ENCODE measurements at places on chromosomes 12 and 14.

GRCh38 chr12:110888256-110888991 lies 32.0 kb downstream of the MYL2 start:
- no peak for DNase-seq

DNA sequence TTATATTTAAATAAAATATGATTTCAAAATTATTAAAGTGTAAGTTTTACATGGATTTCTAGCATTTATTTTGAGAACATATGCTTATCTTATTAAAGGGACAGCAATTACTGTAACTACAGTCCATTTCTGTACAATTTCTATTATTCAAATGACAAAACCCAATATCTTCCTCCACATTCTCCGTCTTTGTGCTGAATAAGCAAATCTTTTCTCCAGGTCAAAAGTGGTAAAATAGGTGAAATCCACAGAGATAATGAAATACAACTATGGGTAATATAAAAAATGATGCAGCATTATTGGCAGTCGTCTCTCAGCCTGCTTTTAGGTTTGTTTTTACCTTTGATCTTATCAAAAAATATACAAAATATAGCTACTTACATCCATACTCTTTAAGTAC lies 79.4 kb upstream of the OTX2 start:
- no peak for DNase-seq

DNA sequence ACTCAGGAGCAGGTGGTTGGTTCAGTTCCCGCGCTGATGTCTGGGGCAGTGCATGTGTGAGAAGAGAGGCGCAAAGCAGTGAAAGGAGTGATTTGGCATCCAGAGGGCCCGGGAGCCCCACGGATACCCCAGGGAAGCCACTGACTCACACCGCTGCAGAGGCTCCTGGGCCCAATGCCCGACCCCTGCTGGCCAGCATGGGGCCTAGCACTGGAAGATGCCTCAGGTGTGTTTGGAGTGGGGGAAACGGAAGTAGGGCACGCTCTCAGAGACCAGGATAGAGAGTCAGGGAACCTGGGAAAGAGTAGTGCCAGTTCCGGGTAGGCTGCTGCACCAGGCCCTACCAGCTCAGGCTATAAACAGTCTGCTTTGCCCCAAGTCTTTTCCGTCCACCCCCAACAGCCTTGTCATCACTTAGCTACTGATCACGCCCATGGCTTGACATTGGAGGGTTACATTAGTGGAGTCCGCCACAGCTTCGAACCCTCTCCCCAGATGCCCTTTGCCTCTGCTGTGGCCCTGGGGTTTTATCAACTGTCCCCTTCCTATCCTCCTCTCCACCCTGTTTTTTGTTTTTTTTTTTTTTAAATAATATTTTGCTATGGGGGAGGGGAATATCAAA lies 9.5 kb upstream of the CSAD start:
- no peak for DNase-seq

- peak; percentile 53 for DNase-seq
These were observed 86.7 kb downstream of the NCOR2 start for GRCh38 chr12:124480469-124481256.

DNA sequence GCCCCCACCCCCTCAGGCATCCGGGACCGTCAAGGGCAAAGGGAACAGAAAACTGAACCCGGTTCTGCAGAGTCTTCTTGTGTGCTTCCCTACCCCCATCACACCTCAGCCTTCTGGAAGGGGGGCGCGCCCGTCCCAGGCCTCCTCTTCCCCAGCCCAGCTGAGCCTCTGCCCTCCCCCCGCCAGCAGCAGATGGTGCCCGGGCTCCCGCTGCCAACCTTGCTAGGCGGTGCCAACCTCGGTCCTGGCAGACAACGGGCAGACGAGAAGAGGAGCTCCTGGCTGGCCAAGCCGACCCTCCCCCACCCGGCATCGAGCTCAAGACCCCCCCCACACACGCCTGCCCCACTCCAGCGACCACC lies 8.7 kb downstream of the STAC3 start:
- DNase-seq, result no peak

DNA sequence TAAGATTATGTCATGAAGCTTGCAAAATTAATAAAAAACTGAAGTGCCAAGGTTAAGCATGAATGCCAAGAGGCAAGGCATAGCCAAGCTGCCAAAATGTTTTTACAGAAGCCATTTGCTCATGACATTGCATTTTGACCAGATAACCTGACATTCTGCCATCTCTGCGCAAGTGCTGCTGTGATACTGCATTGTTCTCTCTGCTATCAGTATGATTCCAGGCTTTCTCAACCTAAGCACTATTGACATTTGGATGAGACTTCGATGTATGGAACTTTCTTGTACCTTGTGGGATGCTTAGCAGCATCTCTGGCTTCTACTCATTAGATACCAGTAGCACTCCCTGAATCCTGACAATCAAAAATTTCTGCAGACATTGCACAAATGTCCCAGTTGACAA lies 139.2 kb downstream of the RASSF9 start:
- no peak for DNase-seq

DNA sequence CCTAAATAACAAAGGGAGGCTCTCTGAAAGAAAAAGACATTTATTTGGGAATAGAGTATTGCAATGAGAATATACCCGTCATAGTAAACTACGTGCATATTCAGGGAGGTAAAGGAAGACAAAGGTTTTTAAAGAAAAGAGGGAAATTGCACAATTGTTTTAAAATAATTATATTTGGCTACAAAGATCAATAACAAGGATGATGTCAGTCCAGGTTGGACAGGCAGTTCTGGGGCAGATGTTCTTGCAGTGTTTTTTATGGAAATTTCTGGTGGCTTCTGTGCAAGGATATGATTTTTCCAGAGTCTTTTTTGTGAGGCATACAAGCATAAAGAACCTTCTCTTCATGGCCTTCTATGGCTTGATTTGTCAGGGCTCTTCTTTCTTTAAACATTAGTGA lies 29.6 kb downstream of the HSD17B6 start:
- DNase-seq, result no peak

DNA sequence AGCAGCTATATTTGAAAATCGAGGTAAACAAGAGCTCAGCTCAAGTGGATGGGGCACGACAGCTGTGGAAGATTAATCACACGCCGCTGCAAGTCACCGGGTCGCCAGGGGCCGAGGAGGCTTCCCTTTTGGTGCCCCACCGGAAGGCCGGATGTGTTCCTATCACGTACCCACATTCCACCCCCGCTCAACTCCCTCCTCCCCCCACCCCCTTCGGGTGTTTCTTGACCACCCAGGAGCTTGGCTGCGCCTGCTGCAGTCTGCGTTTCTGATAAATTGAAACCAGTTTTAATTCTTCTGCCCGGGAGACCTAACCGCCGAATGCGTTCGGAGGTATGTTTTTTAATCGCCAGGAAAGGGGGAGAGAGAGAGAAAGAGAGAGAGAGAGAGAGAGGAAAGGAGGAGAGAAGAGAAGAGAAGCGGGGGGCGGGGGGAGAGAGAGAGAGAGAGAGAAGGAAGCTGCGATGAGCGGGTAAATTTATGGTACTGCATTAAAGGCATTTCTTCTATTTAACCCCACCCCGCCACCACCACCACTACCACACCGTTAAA lies 1.8 kb downstream of the SLC8A3 start:
- DNase-seq, result no peak

DNA sequence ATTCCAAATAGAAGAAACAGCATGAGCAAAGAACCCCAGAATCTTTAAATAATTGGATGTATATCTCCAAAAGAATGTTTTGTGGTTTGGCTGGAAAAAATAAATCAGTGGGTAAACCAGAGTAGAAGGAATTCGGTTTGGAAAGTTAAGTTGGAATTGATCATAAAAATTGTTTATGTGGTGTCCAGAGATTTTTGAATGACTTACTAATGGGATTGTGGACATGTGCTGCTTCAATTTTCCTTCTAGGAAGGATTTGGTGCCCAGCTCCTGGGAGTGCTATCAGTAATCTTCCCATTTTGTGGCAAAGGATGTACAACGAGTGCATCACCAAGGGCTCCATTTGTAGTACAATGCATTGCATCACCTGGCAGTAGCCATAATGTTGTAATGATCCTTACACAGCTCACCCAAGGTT lies 224.8 kb downstream of the SLC16A7 start:
- no peak for DNase-seq

DNA sequence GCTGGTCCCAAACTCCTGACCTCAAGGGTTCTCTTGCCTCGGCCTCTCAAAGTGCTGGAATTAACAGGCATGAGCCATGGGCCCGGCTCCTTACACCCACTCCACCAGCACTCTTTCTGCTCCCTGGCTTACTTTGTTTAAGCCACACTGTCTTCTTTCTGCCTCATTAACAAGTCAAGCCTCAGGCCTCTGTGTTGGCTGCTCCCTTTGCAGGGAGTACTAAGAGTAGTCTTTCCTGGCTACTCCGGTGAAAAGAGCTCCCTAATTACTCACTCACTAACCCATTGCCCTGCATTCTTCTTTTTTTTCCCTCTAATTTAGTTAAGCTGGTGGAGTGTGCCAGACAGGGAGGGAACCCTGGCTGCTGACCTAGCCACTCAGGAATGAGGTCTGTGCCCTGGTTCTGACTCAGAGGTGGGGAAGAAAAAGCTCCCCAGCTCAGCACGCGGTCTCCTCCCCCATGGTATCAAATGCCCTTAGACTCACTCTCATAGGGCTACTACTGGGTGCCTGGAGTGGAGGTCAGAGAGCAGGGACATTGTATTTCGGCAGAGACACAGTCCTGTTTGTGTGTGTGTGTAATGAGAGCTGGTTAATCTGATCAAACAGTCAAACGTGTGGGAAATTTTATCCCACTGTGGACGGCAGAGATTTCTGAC lies 19.8 kb downstream of the GALNT6 start:
- DNase-seq, result peak; percentile 86

DNA sequence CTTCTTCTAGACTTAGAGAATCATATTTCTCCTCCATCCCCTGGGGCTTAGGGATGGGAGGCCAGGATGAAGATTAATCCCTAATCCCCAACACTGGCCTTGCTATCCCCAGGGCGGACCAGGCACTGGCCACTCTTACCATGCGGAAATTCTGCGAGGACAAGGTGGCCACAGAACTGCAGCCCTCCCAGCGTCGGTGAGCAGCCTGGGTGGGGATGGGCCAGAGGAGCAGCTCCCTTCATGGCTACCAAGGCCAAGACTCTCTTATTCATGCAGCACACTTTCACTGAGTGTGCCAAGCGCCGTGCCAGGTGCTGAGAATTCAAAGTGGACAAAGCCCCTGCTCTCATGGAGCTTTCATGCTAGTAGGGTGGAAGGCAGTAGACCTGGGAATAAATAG lies 7.0 kb downstream of the TNS2 start:
- DNase-seq, result no peak

DNA sequence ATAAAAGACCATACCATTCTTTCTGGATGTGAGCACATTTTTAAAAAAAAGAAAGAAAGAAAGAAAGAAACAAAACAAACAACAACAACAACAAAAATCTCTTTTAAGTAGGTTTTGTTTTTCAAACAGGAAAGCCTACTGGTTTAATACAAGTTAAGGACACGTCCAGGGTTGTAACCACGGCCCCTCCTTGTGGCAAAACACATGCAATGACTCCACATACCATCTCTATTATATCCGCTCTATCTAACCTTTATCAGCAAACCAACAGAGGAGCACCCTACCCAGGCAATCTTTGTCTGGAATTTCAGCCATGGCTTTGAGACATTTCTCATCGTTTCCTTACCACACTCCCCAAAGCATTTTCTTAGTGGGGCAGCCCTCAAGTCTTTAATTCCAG lies 360.5 kb upstream of the TMPO start:
- peak; percentile 20 for DNase-seq

DNA sequence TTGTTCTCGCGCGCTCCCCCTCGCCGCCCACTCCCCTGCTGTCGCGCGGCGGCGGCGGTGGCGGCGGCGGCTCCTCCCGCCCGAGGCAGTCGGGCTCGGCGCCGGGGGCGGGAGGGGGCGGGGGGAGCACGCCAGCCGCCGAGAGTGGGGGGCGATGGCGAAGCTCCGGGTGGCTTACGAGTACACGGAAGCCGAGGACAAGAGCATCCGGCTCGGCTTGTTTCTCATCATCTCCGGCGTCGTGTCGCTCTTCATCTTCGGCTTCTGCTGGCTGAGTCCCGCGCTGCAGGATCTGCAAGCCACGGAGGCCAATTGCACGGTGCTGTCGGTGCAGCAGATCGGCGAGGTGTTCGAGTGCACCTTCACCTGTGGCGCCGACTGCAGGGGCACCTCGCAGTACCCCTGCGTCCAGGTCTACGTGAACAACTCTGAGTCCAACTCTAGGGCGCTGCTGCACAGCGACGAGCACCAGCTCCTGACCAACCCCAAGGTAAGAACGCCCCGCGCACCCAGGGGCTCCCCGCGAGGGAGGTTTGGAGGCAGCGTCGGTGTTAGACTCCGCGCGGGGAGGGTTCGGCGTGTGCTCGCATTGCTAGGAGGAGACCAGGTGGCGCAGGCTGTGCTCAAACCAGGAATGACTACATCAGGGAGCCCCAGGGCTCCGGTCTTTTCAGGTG lies 629 bp downstream of the KCNMB4 start:
- DNase-seq, result no peak

DNA sequence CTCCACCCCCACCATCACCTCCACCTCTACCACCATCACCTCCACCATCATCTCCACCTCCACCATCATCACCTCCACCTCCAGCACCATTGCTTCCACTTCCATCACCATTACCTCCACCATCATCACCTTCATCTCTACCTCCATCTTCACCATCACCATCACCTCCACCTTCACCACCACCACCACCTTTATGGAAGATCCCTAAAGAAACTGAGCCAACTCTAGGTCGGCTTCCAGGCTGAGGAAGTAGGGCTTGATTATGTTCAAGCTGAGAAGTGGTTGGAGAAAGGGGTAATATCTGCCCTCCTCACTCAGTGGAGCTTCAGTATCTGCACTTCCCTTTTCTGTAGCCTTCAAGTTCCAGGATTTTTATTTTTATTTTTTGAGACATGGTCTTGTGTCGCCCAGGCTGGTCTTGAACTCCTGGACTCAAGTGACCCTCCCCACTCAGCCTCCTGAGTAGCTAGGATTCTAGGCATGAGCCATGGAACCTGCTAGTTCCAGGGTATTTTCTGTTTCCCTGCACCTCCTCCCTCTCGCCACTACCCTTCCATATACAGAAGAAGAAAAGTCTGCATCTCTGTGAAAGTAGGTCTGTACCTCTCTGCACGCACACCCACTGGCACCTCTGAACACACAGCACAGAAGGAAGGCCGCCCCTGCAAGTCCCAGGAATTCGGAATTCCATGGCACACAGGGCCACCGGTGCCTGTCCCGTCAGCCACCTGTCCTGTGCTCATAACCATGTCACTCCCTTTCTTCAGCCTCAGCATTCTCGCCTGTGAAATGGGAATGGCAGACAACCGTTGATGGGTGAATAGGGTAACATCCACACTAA lies 5.9 kb downstream of the ZBTB42 start:
- DNase-seq, result no peak

- DNase-seq, result no peak
These were observed at the start of gene PTPRR for GRCh38 chr12:70920251-70920851. Gene PTPRR (minus strand): TSS chr12:70920738. CDS start chr12:70920390, 348 bp downstream.

GRCh38 chr12:25615119-25615518 lies 62.0 kb upstream of the LMNTD1 start:
- peak; percentile 63 for DNase-seq

DNA sequence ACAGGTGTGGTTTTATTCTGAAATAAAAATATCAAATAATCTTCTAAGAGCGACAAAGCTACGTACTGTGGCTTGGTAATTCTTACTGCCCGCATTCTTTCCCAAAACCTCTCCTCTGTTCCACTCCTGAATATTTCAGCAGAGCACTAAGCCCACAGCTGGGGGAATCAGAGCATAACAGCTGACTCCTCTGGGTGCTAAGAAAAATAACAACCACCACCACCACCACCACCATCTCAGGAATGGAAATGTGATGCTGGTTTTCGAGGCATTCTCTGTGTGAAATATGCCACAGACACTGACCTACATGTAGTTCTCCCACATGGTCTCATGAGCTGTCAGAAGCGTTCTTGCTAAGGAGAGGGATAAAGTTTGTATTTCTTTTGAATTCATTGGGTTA lies 183.7 kb downstream of the BMP4 start:
- no peak for DNase-seq

GRCh38 chr14:69979882-69980281 lies 100.7 kb downstream of the SMOC1 start:
- no peak for DNase-seq
